ENCODE measurements at places on chromosomes 5 and 9.
A peak's percentile ranks its signal among the peaks of the same experiment; 100 is the strongest.

DNA sequence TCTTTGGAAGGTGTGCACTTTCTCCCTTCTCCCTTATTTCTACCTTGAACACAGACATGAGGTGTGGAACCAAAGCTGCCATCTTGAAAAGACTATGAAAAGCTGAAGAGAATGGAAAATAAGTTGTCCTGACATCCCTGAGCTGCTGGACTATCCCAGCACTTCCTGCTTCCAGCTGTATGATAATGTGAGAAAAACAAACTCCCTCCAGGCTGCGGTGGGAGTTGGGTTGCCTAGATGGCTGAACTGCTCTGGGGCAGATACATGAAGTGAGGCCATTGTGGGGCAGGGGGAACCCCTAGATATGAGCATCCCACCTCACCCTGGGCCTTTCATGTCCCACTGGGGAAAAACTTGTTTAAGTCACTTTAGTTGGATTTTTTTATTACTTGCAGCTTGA is 82.4 kb downstream of the BOD1 start:
- DNase-seq: no peak

DNA sequence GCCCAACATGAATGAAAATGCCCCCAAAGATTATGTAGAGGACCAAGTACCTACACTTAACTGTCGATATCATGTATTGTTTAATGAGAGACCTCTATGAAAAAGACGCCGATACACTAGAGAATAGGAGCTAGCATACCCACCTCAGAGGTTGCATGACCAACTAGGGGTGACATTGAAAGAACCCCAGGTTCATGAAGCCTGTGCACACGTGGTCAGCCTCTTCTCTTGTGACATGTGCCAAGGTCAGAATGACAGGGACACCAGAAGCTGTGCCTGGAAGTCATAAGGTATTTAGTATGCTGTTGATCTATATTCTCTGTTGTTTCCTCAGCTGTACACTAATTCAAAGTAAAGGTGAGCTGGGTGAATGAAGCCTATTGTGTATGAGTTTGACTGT is 1594.1 kb downstream of the EFNA5 start:
- DNase-seq: no peak

DNA sequence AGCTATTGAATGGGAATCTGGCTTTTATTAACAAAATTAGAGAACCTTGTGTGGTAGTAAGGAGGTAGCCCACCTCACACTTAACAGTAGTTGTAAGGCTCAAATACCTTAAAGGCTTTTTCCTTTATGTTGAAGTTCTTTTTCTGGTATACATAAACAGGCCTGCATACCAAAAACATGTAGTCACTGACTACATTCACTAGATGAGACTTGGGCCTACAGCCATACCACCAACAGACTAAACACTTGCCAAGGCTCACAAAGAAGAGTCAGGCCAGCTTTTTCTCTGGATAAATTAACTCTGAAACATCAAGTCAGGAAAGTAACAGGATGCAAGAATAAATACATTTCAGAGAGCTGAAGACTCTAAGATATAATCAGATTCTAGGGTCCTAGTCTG is 78.6 kb upstream of the MPDZ start:
- DNase-seq: peak; percentile 80

DNA sequence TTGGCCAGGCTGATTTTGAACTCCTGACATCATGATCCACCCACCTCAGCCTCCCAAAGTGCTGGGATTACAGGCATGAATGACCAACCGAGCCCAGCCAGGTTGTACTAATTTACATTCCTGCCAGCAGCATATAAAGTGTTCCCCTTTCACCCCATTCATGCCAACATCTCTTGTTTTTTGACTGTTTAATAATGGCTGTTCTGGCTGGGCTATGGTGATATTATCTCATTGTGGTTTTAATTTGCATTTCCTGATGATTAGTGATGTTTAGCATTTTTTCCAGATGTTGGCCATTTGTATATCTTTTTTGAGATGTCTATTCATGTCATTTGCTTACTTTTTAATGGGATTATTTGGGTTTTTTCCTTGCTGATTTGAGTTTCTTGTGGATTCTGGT is 87.3 kb downstream of the INVS start:
- no peak for DNase-seq

DNA sequence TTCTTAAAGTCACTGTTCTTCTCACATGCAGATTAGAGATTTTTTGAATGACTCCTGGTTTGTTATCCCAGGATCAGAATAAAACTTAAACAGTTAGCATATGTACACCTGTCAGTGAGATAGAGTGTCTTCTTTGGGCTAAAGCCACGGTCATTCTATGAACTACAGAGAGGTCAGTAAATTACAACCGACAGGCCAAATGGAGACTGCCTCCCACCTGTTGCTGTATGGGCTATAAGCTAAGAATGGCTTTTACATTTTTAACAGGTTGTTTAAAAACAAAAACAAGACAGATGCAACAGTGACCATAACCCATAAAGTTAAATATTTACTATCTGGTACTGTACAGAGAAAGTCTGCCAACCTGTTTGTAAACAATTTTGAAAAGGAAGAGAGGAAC is 125.7 kb downstream of the ELAVL2 start:
- no peak for DNase-seq

GRCh38 chr9:84140535-84141101 is 160.0 kb downstream of the RMI1 start:
- DNase-seq: no peak

Data from stromal cell of bone marrow (primary cell).